ENCODE measurements at places on chromosomes 7 and 10.

DNA sequence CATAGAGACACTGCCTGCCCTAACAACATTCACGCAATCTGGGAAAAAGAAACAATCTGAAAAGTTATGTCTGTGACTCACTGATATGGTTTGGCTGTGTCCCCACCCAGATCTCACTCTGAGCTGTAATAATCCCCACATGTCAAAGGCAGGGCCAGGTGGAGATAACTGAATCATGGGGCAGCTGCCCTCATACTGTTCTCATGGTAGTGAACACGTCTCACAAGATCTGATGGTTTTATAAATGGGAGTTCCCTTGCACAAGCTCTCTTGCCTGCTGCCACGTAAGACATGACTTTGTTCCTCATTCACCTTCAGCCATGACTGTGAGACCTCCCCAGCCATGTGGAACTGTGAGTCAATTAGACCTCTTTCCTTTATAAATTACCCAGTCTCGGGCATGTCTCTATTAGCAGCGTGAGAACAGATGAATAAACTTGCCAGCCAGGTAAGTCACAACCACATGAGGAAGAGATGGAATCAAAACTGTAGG, 341.5 kb upstream of the AOAH start:
- no peak for DNase-seq

GRCh38 chr10:119370111-119370741, 162.9 kb downstream of the GRK5 start:
- DNase-seq = no peak

DNA sequence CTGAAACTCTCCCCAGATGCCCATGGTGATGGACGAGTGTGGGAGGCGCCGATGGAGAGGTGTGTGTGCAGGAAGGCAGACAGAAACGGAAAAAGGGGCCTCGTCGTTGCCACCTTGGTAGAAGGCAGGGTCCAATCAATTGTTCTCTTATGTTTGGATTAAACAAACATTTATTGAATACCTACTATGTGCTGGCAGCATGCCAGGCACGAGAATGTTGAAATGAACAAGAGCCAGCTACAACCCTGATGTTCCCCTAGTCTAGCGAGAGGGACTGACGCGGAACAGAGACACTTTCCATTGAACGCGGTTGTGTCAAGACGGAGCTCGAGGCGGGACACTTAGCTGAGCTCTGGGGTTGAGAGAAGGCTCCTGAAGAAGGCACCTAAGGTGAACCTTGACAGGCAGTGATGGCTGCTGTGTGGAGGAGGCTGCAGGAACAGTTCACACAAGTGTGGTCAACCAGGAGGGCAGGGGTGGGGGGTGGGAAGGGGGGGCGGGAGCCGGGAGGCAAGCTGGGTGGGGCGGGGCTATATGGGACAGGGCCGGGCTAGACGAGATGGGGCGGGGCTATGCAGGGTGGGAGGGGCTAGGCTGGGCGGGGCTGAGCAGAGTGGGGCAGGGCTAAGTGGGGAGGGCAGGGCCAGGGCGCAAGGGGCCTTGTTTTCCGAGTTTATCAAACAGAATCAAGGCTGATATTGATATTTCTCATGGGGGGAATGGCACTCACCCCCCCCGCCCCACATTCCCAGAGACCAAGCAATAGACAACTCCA, 181.0 kb downstream of the GATA3 start:
- no peak for DNase-seq

DNA sequence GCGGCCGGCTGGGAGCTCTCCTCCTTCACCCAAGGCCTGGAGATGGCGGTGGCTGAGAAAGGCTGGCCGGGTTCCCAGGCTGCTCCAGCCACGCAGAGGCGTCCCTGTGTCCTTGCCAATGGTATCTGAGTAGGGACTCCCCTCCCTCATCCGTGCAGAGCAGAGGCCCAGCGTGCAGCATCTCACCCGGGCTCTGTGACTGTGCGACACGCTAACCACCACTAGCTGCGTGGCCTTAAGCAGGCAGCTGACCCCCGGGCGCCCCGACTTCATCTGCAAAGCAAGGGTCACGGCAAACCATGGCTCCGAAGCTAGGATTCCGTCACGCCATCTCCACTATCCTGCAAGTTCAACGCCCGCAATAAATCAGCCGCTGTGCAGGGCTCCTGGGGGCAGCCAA, 47.2 kb upstream of the TNRC18 start:
- DNase-seq = no peak

GRCh38 chr7:51031791-51032515, 249.3 kb upstream of the GRB10 start:
- DNase-seq = no peak

DNA sequence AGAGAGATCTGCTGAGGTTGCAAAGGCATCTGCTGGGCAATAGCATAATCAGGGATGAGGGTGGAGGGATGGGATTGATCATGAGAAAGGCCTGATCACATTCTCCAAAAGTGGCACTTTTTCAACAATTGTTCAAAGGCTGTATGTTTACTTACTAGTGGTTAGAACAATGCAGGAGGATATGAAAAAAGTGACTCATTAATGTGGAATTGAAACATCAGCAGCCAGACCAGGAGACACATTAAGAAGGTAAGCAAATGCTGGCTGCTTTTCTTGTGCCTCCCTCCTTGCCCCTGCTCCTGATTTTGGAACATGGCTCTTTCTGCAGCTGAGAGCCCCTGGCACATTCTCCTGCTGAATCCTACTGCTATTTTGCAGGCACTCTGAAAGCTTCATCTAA, 63.5 kb downstream of the FAM204A start:
- no peak for DNase-seq

DNA sequence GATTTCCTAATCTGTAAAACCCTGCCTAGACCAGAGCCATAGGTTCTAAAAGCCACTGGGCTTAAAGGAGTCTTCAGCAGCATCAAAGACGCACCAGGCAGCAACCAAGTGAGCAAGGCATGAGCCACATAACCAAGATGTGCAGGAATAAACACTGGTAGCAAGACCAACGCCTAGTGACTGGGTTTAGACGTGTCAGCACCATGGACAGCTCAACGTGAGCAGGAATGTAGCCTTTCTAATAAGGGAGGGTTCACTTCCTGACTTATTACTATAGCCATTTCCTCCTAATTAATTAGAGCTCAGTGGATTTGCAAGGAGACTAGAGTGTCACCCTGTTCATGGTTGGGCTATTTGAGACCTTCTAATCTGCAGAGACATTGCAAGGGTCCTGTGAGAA, 223.7 kb downstream of the LHFPL3 start:
- DNase-seq = no peak

- no peak for DNase-seq
Observed at GRCh38 chr10:8088504-8088903, 34.0 kb downstream of the GATA3 start.

DNA sequence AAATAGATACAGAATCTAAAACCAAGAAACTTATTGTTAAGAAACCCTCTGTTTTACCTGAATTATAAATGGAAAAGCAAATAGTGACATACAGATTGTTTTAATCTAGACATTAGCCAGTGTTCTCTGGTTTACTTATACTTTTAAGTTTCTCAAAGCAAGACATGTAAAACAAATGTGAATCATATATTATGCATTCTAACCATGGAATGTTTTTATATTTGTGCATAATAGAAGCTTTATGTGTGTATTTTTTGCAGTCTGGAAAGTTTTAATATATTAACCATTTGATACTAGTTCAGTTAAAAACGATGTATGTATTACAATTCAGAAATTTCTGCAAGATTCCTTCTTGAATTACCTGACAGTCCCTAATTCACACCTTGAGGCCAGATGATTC, 150.6 kb upstream of the TMEM72 start:
- DNase-seq = no peak

DNA sequence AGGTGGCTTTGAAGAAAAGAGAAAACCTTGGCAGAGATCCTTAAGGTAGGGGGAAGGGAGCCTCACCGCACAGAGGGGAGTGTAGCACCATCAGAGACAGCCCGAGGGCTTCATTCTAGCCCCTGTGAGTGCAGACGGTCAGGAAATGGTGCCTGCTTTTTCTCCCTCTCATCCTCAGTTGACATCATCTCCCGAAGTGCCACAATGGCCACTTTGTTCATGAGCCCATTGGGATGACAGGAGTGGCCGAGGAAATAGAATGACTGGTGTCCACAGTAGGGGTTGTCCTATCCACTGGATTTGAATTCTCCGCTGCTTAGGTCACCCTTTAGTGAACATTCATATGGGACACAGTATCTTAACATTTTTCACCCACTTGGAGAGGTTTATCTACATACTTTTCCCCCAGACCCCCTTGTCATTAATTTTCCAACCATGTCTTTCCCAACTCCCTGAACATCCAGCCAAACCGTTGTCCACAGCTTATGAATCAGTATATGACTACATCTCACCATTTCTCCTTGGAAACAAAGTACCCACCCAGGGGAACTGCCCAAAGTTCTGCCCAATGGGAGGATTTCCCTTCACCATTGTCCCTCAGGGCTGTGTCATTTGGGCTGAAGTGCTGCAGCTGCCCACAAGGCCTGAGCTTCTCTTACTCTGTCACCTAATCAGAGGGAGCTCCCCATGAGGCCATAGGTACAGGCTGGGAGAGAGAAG, 108.8 kb downstream of the ADCY1 start:
- no peak for DNase-seq

DNA sequence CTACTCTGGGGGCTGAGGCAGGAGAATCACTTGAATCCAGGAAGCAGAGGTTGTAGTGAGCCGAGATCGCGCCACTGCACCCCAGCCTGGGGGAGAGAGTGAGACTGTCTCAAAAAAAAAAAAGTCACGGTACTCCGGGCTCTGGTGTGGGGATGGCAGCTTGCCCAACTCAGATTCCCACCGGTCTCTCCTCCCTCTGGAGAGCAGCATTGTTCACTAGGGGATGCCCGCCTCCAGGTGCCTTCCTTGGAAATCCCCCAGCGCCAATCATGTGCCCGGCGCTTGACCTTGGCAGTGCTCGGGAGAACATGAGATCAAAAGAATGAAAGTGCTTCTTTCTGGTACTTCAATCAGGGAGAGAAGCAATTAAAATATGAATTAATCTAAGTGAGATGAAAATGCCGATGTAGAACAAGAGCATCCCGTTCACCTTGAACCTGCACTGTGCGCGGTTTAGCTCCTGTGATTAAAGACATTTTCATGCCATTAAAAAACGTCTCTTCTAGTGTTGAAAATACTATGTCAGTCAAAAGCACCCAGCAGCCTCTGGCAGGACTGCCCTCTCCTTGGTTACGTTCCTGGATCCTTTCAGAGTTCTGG, 1127.3 kb upstream of the AUTS2 start:
- no peak for DNase-seq

- no peak for DNase-seq
Observed at GRCh38 chr10:85618841-85619240, 747.8 kb downstream of the GRID1 start.

DNA sequence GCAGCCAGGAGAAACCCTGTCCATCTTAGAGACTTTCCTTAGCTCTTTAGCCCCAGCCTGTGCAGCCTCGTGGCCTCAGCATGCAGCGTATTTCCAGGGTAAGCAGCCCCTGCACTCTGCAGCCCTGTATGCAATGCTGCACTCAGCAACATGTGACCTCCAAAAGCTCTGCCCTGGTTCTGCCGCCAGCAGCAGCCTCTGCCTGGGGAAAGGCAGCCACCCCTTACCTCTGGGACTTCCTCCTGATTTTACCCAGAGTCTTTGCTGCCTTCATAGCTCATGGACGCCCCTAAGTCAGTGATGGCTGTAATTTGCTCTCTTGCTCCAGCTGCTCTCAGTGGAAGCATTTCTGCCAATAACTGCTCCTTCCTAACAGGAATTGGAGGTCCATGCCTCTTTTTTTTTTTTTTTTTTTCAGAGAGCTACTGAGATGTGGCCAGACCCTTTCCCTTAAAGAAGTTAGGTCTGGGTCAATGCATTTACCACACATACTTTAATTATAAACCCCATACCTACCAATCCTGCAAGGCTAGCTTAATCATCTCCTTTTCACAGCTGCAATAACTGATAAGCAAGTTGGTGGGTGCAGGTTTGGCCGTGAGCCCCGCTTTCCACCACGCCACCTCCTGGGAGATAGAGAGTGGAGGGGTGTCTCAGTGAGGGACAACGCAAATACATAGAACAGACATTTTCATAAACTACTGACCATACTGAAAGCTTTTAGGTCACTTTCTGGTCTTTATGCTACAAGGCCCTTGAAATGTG, 71.7 kb downstream of the RAMP3 start:
- DNase-seq = no peak

GRCh38 chr7:14009453-14010418, 20.3 kb upstream of the ETV1 start:
- DNase-seq = no peak

DNA sequence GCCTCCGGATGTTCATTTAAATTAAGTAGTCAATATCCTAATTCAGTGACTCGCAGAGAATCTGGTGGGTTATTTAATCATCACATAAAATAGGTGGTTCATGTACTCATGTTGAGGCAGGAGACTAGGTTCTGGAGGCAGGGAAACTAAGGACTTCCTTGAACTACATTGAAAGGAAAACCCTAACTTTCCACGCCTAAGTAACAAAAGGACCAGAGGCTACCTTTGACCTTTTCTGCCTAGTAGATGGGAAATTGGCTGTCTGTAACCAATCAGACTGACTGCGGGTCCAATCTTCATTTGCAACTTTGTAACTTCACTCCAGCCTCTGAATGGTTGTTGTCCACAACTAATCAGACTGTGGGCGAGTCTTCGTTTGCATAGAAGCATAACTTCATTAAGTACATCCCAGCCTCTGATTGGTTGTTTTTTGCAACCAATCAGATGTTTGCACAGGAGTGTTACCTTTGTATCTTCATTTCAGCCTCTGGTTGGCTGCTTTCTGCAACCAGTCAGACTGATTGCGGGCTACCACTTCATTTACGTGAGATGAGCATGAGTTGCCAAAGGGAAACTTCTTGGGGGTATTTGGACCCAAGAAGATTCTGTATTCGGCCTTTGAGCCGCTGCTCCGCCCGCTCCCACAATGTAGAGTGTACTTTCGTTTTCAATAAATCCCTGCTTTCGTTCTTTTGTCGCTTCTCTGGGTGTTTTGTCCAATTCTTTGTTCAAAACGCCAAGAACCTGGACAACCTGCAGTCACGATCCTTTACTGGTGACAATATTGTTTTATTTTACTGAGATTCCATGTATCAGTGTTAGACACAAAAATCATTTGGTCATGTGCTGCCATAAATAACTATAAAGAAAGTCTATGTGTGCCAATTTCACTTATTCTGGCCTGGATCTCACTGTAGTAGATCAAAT, 1.7 kb upstream of the ST7 start:
- DNase-seq = no peak

DNA sequence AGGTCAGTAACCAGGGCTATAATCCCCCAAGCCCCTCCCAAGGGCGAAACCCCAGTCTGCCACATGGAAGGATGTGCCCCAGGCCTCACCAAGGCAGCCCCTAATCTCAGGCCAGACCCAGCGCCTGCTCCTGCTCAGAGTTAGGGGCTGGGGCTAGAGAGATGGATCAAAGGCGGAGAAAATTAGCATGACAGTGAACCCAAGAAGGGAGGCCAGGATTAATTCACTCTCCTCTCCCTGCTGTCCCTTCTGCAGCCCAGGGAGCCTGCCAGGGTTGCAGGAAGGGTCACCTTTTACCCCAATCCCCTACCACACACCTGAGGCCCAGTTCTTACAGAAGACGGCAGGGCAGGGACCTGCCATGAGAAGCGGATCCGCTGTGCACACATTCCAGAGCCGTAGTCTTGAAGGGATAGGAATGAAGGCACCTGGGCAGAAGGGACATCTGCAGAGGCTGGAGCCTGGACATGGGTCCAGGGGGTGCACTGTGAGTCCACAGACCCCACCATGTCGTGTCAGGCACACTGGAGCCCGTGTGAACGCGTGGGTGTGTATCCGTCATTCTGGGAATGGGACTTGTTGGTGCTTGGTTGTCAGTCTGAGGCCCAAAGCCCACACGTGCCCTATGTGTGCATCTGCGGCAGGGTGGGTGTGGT, 11.9 kb upstream of the ZMIZ1 start:
- DNase-seq = no peak

All from dorsolateral prefrontal cortex (tissue), 122 donors.